ENCODE measurements at places on chromosomes 4 and X.

GRCh38 chr4:183801457-183802165, 103.5 kb upstream of the STOX2 start:
- no peak for DNase-seq

GRCh38 chrX:12894074-12895030, 12.1 kb upstream of the TLR8 start:
- DNase-seq, result peak; percentile 51

DNA sequence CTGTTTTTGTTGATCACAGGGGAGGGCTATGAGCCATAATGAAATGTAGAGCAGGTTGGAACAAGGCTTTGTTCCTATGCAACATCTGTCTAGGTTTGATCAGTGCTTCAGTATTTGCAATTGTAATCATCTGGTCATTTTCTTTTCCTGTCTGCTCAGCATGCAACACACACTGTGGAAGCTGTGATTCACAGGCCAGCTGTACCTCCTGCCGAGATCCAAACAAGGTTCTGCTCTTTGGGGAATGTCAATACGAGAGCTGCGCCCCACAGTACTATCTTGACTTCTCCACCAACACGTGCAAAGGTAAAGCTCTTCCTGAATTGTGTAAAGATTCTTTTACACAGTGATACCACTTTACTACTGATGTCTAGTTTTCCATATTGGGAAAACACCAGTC, 181.9 kb upstream of the ANXA3 start:
- DNase-seq, result no peak

GRCh38 chr4:80138551-80139538, 58.5 kb upstream of the PRDM8 start:
- DNase-seq, result peak; percentile 77

DNA sequence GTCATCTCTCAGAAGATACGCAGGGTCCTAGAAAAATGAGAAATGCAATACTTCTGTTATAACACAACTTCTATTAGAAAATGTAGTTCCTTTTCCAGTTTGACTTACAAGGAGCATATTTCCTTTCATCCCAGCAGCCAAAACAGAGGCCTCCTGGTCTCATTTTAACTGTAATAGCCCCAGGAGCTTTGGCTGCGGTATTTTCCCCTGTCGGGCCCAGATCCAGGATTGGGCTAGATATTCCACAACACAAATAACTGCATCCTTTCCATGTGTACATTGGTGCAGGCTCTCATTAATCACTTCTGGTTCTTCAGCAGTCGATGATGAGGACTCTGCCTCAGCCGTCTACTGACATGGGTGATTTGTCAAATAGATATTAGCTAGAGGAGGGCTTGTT, 166.1 kb downstream of the TENM3 start:
- DNase-seq, result no peak

DNA sequence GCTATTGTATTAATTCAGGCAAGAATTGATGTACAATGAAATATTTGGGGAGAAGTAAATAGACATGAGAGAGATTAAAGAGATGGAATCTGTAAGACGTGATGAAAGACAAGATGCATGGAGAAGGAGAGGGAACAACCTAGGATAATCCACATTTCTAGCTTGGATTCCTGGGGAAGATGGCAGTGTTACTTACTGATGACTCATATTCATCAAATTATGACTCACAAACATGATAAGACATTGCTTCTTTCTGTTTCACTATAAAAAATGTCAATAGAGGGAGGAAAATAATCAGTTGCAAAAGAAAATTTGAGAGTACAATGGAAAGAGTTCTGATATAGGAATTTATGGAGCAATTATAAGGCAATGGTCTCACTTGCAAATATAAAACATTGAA, 104.1 kb upstream of the BMP3 start:
- DNase-seq, result no peak

- DNase-seq, result no peak
These were observed 14.1 kb upstream of the BRS3 start for GRCh38 chrX:136473663-136474062.

GRCh38 chr4:73593631-73594241, 26.5 kb downstream of the RASSF6 start:
- DNase-seq, result no peak

GRCh38 chr4:16573206-16573605, 325.2 kb downstream of the LDB2 start:
- DNase-seq, result no peak

- DNase-seq, result no peak
These were observed 112.3 kb upstream of the IL15 start for GRCh38 chr4:141524116-141524515.

- no peak for DNase-seq
These were observed 48.4 kb downstream of the MAGEB17 start for GRCh38 chrX:16215660-16216059.

GRCh38 chr4:148850257-148850995, 408.2 kb upstream of the NR3C2 start:
- DNase-seq, result no peak

DNA sequence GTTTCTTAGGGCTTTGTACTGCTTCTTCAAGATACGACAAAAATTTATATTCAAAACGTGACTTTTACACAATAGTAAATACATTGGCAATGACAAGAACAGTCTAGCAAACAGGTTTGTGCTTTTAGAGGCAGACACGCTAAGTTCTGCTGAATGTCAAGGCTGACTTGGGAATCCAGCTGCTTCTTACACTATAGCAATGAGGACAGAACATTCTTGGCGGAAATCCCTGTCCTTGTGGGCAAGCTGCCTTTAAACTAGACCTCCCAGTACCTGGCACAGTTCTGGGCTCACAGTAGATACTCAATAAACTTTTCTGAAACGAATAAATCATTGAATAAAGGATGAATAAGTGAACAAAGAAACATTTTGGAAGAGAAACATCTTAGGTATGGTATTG, 148.2 kb downstream of the RASL11B start:
- DNase-seq, result no peak

- DNase-seq, result no peak
These were observed 92.7 kb downstream of the AFF2 start for GRCh38 chrX:148593146-148593545.

- no peak for DNase-seq
These were observed 410.2 kb downstream of the FAM47A start for GRCh38 chrX:33721927-33722326.

GRCh38 chr4:182698212-182698611, 219.0 kb downstream of the DCTD start:
- DNase-seq, result no peak

DNA sequence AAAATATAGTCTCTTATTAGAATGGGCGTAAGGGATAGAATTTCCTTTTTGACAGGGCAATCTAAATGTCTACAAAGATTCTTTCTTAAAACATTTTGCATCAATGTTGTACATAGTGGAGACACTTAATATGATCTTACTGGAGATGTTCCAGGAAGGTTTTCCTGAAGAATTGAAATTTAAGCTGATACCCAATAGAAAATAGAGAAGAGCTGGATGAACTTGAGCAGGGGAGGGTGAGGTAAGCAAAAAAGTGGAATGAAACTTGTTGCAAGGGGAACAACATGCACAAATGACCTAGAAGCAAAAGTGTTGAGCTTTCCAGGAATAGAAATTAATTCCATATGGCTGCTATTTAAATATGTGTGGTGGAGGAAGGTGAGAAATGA, 19.7 kb downstream of the SLAIN2 start:
- DNase-seq, result no peak

DNA sequence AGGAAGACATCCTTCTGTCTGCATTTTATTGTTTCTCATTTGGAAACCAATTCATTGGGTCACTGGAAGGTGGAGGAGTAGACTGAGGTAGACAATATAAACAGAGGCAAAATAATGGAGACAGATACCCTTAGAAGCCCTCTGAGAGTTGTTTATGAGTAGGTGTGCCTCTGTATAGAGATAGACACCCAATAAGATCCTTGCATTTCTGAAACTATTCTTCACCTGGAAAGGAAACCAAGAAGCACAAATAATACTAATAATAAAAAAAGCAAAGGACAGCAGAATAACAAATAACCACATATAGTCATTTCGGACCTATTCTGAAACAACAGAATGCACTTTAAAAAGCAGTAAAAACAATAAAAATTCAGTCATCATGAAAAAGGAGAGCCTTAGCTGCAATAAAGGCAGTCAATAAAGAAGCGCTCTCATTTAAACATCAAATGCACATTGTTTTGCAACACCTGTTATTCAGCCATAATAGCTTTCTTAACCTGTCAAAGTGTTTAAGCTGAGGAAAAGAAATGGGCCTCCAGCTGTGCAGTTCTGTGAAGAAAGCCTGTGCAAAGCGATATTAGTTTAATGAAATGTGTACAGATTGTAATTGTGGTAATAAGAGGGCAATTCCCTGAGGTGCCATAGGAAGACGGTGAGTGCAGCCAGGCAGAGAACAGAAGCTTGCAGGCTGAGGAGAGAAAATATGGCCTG, 904.2 kb downstream of the STPG2 start:
- DNase-seq, result no peak

DNA sequence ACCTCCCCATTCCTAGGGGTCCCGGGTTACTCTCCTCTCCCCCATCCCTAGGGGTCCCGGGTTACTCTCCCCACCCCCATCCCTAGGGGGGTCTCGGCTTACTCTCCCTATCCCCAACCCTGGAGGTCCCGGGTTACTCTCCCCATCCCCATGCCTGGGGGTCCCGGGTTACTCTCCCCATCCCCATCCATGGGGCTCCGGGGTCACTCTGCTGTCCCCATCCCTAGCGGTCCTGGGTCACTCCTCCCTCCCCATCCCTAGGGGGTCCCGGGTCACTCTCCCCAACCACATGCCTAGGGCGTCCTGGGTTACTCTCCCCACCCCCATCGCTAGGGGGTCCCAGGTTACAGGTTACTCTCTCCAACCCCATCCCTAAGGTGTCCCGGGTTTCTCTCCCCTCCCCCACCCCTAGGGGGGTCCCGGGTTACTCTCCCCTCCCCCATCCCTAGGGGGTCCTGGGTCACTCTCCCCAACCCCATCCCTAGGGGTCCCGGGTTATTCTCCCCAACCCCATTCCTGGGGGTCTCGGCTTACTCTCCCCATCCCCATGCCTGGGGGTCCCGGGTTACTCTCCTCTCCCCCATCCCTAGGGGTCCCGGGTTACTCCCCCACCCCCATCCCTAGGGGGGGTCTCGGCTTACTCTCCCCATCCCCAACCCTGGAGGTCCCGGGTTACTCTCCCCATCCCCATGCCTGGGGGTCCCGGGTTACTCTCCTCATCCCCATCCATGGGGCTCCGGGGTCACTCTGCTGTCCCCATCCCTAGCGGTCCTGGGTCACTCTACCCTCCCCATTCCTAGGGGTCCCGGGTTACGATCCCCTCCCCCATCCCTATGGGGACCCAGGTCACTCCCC, 821 bp downstream of the ASMTL start:
- peak; percentile 22 for DNase-seq

DNA sequence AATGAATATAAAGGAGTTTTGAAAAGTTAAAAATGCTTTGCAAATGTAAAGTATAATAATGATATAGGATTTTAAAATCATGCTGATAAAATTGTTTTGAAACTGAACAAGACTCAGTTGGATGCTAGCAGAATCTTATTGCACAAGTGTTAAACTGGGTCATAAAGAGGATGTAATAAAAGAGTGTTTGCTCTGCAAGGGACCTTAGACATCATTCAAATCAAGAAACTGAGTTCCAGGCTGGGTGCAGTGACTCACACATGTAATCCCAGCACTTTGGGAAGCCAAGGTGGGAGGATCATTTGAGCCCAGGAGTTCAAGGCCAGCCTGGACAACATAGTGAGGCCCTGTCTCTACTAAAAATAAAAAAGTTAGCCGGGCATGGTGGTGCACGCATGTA, 27.5 kb upstream of the DUSP21 start:
- no peak for DNase-seq

GRCh38 chr4:100372432-100372831, 145.4 kb downstream of the EMCN start:
- DNase-seq, result no peak

- no peak for DNase-seq
These were observed 237.4 kb downstream of the SPANXN1 start for GRCh38 chrX:145484740-145485139.

GRCh38 chr4:91267543-91267942, 1036.2 kb upstream of the GRID2 start:
- no peak for DNase-seq

GRCh38 chr4:71411981-71412380, 73.2 kb downstream of the SLC4A4 start:
- DNase-seq, result no peak

DNA sequence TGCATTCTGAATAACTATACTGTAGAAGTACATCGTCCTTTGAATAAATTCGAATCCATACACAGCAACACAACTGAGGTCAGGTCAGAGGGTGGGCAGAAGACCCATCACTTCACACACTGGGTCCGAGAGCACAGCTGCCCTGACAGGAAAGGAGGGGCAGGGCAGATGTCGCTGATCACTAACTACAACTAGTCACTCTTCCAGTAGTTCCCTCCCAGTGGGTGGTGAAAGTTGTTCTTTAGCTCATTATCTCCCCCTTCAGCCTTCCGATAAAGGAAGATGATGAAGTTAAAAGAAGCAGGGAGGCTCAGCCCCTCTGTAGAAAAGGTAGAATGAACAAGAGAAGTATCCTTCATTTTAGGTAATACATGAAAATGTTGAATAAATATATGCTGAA, 278.9 kb downstream of the INPP4B start:
- DNase-seq, result peak; percentile 75

GRCh38 chrX:44456685-44457084, 86.0 kb downstream of the FUNDC1 start:
- DNase-seq, result no peak

- no peak for DNase-seq
These were observed 42.2 kb downstream of the AGA start for GRCh38 chr4:177400030-177400429.

DNA sequence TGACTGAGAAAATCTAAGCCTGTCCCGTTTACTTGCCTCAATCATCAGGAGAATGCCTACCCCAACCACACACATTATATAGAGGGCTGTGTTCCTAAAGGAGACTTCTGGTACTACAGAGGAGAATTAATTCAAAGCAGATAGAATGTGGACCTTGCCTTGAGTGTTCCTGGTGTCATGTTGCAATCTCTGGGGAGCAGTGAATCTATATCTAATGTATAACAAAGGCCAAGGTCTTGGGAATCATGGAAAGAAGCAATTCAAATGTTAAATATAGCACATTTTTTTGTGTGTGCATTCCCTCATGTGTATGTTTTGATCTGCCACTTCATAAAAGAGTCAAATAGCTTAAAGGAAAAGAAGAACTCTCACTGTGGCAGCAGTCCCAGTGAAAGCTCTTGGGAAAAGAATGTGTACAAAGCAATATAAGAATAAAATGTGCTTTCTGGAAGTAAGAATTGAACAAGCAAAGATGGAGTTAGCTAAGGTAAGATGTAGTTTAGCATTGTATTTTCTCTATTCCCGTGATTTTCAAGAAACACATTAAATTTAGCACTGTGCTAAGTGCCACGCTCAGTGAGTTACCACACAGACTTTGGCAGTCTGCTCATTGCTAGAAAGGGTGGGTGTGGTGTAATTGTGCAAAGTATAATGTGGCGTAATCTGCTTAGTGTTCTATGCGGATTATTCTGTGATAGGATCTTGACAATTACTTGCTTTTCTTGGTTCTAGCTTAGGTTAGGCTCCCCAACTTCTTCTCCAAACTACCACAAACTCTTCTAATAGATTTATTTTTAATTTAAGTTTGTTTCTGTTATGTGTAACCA, 13.7 kb downstream of the ADH6 start:
- no peak for DNase-seq

Measured in activated CD4-positive, alpha-beta memory T cell treated with anti-CD3 and anti-CD28 coated beads for 36 hours (primary cell).